ENCODE measurements at places on chromosomes 5 and 9.

- peak; percentile 17 for DNase-seq
Measured at GRCh38 chr9:110969971-110970386, 68.3 kb downstream of the LPAR1 start.

DNA sequence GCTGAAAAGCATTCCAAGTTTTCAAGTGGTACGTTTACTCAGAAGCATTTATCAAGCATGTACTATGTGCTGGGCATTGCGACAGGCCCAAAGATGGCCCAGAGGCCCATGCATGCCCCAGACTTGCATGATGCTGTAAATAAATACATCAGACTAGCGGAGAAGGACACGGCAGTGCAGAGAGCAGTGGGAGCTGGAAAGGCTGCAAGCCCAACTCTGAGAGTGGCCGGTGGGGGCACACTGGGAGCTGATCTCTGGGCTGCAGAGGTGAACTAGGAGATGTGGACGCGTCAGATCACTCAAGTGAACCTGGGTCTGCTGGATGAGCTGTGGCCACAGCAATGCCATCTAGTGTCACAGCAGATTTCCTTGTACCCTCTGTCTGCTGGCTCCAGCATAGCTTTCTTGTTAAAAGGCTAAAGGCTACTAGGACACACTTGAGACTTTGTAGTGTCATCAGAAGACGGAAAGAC is 246.9 kb downstream of the FANCC start:
- no peak for DNase-seq

GRCh38 chr5:126965061-126965475 is 65.3 kb downstream of the MARCHF3 start:
- DNase-seq, result no peak

- DNase-seq, result no peak
Measured at GRCh38 chr5:168707716-168708695, 128.8 kb upstream of the PANK3 start.

- no peak for DNase-seq
Measured at GRCh38 chr5:15645381-15646160, 145.6 kb downstream of the FBXL7 start.

DNA sequence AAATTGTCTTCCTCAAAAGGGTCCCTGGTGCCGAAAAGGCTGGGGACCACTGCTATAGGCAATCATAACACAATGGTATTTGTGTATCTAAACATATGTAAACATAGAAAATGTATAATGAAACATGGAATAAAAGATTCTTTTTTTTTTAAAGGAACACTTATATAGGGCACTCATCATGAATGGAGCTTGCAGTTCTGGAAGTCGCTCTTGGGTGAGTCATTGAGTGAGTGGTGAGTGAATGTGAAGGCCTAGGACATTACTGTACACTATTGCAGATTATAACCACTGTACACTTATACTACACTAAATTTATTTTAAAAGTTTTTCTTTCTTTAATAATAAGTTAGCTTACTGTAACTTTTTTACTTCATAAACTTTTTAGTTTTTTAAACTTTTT is 176.4 kb downstream of the ARRDC3 start:
- DNase-seq, result no peak

DNA sequence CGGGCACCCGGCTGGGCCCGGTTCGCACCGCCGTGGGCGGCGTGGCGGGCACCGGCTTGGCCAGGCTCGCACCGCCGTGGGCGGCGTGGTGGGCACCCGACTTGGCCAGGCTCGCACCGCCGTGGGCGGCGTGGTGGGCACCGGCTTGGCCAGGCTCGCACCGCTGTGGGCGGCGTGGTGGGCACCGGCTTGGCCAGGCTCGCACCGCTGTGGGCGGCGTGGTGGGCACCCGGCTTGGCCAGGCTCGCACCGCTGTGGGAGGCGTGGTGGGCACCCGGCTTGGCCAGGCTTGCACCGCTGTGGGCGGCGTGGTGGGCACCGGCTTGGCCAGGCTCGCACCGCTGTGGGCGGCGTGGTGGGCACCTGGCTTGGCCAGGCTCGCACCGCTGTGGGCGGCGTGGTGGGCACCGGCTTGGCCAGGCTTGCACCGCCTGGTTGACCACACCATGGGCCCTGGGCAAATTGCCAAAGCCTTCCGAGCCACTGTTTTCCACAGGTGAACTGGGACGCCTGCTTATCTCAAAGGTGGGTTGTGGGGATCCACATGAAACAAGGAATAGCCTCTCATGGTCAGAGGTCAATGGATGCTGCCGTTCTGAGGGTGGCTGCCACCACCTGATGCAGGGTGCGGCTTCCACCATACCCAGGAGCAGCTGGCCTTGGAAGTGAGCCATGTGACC is 28.2 kb downstream of the ADAMTSL2 start:
- no peak for DNase-seq

DNA sequence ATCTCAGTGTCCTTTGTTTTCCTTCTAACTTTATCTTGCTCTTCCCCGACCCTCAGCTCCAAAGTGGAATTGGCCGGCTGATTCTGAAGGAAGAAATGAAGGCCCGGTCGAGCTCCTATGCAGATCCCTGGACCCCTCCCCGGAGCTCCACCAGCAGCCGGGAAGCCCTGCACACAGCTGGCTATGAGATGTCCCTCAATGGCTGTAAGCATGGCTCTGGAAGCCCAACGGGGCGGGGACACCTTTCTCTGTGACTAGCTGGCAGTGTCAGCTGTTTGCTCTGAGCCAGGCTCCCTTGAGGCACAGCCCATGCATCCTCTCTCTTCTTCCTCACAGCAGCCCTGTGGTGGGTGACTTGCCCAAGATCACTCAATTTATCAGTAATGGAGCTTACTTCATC is 23.9 kb upstream of the AFAP1L1 start:
- no peak for DNase-seq

DNA sequence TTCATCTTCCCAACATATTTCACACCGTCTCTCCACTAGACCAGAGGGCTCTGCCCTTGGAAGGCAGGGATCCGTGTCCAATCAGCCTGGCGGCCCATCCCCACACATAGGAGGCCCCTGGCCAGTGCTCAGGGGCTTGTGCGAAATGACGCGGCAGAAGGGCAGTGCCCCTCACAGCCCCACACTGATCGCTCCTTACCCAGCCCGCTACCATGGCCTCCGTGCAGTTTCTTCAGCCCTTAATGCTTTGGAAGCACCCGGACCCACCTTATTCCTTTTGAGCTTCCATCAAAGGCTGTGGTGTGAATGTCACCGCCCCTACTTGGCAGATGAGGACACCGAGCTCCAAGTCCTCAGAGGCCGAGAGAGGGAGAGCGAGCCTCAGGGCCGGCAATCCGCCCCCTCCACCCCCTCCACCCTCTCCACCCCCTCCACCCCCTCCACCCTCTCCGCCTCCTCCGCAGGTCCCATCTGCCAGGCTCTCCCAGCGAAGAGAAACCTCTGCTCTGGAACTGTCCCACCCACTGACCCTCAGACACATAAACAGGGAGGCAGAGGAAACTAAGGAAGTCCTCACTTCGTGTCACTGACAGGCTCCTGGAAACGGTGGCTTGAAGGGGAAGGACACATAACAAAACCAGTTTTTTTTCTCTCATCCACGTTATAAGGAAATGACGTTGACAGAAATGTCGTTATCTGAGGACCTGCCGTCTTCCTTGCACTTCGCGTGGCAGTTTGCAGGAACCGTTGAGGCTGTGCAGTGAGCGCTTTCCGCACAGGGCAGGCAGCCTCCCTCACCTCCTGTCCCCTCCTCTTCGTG is 13.9 kb downstream of the QSOX2 start:
- DNase-seq, result no peak

DNA sequence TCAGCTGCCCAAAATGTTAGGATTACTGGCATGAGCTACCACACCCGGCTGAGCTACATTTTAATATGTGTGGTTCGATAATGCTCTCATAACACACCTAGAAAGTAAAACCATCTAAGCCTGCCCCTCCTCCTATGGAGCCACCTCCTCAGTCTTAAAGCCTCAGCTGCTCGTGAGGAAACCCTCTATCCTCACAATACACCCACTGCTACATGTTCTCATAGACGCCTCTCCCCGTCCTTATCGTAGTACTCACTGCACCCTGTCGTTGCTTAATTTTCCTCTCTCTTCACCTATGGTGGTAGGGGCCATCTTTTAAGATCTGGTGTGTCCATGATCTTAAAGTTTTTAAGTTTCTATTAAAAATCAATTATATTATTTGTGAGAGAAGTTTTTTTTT is 72.9 kb downstream of the RCL1 start:
- DNase-seq, result no peak

- DNase-seq, result no peak
Measured at GRCh38 chr5:95110118-95110517, 174.8 kb downstream of the MCTP1 start.
